Activated CD8-positive, alpha-beta T cell treated with anti-CD3 and anti-CD28 coated beads for 36 hours (primary cell): ENCODE measurements at places on chromosomes 11 and 22.

- DNase-seq = no peak
These were observed 648.7 kb upstream of the CCDC179 start for GRCh38 chr11:23509023-23509422.

DNA sequence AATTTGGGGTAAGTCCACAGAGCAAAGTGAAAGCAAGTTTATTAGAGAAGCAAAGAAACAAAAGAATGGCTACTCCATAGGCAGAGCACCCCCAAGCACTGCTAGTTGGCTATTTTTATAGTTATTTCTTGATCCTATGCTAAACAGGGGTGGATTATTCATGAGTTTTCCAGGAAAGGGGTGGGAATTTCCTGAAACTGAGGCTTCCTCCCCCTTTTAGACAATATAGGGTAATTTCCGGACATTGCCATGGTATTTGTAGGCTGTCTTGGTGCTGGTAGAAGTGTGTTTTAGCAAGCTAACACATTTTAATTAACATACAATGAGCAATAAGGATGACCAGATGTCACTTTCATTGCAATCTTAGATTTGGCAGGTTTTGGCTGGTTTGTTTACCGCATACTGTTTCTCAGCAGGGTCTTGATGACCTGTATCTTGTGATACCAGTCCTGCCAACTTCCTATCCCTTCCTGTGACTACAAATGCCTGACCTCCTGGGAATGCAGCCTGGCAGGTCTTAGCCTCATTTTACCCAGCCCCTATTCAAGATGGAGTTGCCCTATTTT, 937 bp upstream of the C1QTNF6 start:
- DNase-seq = peak; percentile 4

DNA sequence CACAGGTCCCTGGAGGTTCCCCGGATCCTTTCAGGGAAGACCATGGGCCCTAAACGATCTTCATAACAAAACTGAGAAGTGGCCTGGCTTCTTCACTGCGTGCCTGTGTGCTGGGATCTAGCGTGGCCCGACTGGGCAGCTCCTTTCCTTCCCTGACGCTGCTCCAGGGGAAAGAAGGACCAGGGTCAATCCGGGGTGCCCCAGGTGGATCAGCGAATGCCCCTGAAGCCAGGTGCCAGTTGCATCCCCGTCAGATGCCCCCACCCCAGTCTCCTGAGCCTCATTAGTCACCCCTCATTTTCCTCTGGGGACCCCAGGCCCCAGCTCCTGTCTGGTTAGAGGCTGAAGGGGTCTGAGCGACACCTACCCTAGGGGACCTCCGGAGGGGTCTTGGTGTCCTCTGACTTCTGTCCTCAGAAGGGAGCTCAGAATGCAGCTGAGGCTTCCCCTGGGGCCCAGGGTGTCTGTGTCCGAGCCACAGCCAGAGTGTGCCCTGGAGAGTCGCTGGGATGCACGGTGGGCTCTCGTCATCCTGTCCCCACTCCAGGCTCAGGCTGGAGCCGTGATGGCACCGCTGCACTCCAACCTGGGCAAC, 18.7 kb upstream of the MUC6 start:
- no peak for DNase-seq

DNA sequence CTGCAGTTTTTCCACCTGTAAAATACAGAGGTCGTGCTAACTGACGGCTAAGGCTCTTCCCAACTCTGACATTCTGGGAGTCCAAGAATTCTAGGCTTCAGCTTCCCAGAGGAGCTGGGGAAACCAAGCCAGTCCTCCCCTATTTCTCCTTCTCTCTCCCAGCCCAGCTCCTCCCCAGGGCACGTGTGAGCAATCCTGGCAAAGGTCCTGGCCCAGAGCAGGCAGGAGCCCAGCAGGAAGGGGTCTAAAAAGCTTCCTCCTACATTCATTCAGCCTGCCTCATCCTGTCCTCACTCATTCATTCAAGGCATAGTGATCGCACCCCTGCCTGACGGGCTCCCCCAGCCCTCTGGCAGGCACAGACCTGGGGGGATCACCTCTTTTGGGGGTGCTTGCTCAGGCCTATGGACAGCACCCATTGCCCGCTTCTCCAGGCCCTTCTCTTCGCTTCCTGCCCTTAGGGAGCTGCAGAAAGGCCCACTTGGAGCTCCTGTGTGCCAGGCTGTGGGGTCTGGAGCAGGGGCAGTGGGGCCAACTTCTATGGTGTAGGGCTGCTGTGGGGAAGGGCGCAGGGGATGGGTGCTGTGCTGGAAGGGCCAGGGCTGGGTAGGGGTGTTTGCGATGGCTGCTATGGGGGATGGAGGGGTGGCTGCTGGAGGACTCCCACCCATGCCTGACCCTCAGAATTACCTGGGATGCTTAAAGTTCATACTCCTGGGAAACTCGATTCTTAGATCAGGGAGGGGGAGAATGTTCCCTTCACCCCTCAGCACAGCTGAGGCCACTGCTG, 9.8 kb downstream of the KCNC1 start:
- no peak for DNase-seq
